KBM-7 (cell line): ENCODE measurements at places on chromosomes 4 and X.
A peak's percentile ranks its signal among the peaks of the same experiment; 100 is the strongest.

- no peak for DNase-seq
These were observed 47.2 kb downstream of the FGFBP1 start for GRCh38 chr4:15891312-15891711.

- no peak for DNase-seq
These were observed 1.3 kb upstream of the PLS3 start for GRCh38 chrX:115559672-115560071.

- no peak for DNase-seq
These were observed 106.8 kb downstream of the ARSJ start for GRCh38 chr4:113872426-113873260.

GRCh38 chrX:9241427-9241826, 207.5 kb upstream of the FAM9B start:
- DNase-seq, result no peak

DNA sequence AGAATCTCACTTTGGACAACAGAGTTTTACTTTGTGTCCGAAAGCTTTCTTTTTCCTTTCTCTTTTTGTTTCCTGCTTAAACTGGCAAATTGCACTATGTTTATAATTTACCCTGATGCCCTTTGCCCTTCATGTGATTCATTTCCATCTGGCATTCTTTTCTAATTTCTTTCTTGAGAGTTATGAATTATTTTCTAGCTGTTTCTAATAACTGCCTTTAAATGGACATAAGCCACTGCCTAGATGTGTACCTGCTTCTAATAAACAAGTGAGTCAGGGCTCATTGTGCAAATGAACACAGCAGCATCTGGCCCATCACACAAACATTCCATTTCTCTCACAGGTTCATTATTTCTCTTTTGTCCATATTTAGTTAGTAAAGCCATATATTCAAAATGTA, 242.3 kb upstream of the GPRIN3 start:
- DNase-seq, result no peak

DNA sequence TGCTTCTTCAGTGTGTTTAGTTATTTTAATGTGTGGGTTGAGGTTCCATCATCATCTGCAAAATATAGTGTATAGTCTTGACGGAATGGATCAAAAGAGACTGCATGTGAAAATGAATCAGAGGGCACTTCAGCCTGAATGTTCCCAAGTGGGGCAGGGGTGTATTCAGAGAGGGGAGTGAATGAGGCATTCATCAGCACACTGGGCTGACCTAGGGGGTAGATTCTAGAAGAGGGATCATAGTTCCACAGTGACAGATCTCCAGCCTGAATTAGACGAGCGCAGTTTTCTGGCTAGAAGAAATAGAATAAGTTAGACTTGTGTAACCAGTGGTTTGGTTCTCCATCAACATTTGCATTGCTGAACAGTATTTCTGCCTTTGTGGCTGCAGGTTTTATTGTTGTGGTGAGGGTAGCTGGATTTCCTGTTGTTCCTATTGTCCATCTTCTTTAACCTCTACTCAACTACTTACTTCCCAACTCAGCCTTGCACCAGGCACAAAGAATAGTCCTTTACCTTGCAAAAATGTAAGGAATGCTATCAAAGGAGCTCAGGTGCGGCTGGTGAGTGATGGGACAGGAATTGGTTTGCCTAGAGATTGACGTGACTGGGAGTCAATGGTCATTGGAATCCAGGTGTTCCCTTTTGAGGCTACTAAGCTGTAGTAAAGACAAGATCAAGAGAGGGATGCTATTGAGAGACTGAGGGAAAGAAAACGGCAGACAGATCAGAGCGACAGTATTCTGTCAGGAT, 50.9 kb downstream of the NAP1L5 start:
- no peak for DNase-seq

DNA sequence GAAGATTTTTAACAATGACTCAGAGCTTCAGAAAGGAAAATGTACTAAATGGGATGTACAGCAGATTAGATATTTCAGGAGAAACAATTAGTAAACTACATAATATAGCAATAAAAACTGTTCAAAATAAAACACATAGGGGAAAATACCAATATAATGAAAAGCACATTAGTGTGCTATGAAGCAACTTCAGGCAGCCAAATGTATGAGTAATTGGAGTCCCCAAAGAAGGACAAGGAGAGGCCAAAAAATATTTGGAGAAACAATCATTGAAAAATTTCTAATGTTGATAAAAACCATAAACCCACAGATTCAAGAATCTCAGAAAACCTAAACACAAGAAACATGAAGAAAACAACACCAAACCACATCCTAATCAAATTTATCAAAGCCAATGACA, 129.3 kb upstream of the CHRDL1 start:
- DNase-seq, result no peak

- peak; percentile 72 for DNase-seq
These were observed 2.4 kb upstream of the PCDH10 start for GRCh38 chr4:133146574-133147241.

DNA sequence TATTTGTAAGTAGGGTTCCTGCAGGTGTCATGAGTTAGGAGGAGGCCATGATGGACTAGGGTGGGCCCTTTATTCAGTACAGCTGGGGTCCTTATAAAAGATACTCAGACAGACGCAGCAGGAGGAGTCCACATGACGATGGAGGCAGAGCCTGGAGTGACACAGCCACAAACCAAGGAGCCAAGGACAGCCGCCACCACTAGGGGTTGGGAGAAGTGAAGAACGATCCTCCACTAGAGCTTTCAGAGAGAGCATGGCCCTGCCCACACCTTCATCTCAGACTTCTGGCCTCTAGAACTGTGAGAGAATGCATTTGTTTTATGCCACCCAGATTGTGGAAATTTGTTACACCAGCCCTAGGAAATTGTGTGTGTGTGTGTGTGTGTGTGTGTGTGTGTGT, 31.1 kb downstream of the JAKMIP1 start:
- no peak for DNase-seq

GRCh38 chr4:81392164-81392563, 79.5 kb downstream of the RASGEF1B start:
- DNase-seq, result no peak

- DNase-seq, result peak; percentile 46
These were observed 11.5 kb downstream of the CTAG1A start for GRCh38 chrX:154596290-154596929.

GRCh38 chr4:96097040-96097607, 257.2 kb downstream of the PDHA2 start:
- DNase-seq, result no peak

GRCh38 chr4:152044331-152045036, 283.7 kb upstream of the GATB start:
- DNase-seq, result no peak

DNA sequence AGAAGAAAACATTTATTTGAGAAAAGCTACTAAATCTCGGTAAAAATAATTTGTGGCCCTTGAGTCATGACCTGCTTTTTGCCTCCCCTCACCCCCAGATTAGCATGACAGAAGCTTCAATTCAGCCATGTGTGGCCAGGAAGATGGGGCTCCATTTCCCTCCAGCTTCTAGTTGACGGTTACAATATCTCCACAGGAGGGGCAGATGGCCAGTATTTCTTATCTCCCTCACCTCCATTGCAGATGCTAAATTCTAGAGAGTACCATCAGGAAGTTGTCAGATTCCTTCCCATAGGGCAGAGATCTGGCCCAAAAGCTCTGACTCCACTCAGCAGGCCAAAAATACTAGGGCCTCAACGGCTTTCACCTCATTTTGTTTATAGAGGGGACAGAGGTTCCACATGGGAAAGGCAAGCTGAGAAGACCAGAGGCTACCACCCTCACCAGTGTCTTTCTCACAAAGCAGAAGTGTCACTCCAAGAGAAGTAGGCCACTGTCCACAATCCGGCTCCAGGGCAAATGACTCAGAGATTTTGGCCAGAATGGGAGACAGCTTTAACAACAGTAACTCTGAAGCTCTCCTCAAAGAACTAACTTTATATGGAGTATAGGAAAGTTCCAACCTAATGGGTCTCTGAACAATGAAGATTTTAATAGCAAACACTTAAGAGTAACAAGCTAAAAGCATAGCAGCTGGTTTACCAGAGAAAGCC, 108.3 kb downstream of the TBC1D19 start:
- DNase-seq, result no peak

DNA sequence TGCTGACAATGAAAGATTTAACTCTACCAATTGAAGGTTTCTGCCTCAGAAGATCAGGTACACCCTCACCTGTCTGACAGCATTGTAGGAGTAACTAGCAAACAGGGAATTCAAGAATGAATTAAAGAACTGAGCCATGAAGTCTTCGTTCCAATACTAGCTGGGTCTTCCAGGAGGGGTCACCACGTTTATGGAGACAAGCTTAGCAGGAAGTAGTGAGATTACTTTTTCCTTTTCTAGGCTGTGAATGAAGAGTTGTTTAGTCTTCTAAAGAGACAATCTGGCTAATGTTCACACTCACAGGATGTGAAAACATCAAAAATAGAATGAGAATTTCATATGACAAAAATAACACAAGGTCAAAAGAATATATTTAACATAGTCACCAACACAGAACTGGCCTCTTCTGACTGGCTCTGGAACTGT, 54.9 kb downstream of the REELD1 start:
- DNase-seq, result no peak

DNA sequence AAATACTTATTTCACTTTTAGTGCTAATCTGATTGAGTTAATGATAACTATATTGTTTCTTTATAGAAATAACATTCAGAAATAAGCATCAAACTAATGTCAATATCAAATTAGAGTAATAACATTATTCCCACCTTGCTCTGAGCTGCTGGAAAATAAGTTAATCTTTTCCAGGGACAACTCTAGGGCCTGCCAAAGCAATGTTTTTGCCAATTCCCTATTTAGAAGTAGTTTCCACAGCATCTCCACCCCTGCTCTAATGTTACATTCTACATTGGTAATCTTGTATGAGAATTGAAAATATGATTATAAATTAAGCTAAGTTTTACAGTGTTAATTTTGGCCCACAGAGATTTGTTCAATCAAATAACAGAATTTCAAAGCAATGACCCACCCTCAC, 68.3 kb downstream of the REELD1 start:
- no peak for DNase-seq

DNA sequence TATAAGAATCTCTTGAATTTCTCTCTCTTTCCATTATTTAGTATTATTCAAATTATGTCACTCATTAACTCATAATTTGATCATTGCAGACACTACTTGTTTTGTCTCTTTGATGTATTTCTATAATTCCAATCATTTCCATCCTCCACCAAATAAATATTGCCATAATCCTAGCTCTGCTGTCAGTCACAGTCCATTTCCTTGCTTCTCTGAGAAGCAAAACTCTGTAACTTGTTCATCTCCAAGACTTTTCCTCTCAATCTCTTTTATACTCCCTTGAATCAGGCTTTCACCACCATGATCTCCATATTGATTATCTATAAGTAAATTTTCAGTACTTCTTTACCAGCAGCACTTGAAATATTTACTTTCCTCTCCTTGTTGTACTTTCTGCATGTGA, 135.9 kb downstream of the SCLT1 start:
- DNase-seq, result no peak

DNA sequence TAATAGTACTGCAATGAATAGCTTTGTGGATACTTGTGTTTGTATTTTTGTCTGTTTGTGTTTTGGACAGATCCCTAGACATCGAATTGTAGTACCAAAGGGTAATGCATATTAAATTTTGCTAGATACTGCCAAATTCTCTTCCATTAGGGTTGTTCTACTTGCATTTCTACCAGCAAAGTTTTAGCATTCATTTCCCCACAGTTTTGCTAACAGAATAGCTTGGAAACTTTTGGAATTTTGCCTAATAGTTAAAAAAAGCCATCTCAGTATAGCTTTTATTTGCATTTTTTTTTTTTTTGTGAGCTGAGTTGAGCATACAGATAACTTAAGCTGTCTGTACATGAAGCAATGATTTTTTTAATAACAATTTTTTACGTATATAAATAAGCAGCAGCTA, 1084.9 kb downstream of the ADGRL3 start:
- DNase-seq, result no peak

DNA sequence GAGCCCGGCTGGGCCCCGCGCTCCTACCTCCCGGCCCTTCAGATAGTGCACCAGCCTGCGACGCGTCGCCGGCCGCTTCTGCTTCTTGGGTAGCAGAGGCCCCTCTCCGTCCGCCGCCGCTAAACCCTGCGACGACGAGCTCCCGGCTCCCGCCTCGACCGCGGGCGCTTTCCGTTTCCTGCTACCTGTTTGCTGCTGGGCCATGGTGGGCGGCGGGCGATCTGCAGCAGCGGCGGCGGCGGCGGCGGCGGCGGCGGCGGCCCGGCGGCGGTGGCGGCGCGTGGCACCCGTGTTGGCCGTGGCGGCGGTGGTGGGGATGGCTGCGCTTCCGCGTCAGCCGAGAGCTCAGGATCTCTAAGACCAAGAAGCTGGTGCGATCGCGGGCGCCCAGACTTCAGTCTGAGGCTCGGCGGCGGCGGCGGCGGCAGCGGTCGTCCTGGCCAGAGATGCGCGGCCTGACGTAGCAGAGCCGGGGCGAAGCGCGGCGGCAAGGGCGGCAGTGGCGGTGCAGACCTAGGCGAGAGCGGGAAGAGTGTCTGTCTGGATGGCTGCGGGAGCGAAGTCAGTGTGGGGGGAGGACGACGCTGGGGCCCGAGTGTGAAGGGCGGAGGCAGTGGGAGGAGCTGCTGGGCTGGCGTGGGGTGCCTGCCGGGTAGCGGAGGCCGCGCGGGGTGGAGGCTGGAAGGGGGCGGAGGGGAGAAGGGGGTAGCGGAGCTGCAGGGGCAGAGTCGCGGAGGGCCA, at the start of gene DCAF12L2:
DCAF12L2 (minus strand) TSS at position 569 of the 741 bp plus-strand sequence; CDS start at position 204, 365 bp downstream.
- no peak for DNase-seq

- no peak for DNase-seq
These were observed 177.3 kb upstream of the SLIT2 start for GRCh38 chr4:20074450-20074849.

GRCh38 chr4:84719115-84719514, 136.2 kb downstream of the CDS1 start:
- no peak for DNase-seq

DNA sequence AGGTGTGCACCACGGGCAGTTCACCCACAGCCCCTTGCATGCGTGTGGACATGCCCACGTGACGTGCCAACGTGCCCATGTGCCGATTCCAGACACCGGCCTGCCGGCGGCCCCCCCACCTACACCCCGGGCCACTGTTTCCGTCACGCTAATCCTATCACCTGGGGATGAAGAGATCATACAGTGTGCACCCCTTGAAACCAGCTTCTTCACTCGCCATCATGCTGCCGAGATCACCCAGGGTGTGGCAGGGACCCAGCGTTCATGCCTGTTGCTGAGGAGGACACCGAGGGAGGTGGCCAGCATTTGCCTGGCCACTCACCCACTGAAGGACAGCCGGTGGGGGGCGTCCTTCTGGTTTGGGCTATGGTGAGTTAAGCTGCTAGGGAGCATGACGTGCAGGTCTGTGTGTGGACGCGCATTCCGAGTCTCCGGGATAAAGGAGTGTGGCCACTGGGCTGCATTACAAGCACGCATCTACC, 14.1 kb downstream of the CTBP1 start:
- no peak for DNase-seq

- DNase-seq, result no peak
These were observed 111.9 kb upstream of the PPARGC1A start for GRCh38 chr4:24001486-24002329.

GRCh38 chr4:141058591-141059512, 74.4 kb downstream of the RNF150 start:
- no peak for DNase-seq

GRCh38 chr4:176760471-176760870, 32.3 kb downstream of the VEGFC start:
- DNase-seq, result no peak

GRCh38 chrX:22536746-22537304, 264.1 kb downstream of the CBLL2 start:
- DNase-seq, result no peak
